ENCODE measurements at places on chromosomes 7 and 10.

- DNase-seq, result no peak
Observed at GRCh38 chr7:65279795-65280194, 93.9 kb upstream of the ZNF92 start.

DNA sequence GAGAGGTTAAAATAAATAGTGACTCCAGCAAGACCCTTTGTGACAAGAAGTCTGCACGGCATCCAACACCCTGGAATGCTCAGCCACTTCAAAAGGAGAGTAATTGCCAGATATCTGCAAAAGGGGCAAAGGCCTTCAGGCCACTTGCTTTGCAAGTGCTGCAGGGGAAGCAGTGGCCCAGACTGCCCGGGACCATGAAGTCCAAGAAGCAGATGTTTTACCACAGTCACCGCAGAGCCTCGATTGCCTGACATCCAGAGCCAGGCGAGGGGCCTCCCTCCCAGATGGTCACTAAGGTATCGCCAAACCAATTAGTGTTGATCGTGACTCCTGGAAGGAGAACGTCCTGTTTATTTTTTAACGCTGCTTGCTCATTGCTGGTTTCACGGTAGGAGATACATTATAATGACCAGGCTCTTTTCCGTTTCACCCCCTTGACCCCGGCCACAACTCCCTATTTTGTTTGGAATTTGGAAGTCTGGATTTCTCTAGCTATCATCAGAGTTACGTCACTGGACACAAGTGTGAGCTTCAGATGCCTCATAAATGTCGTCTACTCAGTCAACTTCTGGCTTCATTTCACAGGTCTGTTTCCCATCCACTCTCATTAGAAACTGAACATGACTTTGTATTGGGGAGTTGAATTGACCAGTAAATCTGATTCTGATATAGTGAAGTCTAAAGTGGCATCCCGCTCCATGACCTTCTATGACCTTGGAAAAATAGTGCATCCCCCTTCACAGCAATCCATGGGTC is 276.2 kb downstream of the WDR11 start:
- DNase-seq, result no peak

DNA sequence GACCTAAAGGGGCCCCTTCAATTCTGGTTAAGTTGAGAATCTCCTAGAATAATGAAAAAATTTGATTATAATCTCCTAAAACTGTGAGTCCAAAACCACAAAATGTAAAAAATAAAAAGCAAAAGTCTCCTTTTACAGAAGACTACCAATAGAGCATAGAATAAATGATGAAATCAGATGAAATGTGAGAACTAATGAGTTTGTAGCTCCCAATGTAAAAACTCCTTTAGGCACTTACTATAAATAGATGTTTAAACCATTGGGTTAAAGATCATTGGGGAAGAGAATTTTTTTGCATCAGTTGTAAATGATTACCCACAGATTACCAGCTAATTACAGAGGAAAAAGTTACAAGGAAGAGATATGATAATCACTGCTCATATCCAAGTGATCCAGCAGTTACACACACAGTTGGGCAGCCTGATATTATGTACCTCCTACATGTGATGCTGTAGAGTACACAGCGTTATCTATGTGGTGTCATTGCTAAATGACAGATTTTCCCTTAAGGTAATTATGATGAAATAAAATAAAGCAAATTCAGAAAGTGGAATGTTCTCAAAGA is 282.7 kb upstream of the SEMA3D start:
- no peak for DNase-seq

DNA sequence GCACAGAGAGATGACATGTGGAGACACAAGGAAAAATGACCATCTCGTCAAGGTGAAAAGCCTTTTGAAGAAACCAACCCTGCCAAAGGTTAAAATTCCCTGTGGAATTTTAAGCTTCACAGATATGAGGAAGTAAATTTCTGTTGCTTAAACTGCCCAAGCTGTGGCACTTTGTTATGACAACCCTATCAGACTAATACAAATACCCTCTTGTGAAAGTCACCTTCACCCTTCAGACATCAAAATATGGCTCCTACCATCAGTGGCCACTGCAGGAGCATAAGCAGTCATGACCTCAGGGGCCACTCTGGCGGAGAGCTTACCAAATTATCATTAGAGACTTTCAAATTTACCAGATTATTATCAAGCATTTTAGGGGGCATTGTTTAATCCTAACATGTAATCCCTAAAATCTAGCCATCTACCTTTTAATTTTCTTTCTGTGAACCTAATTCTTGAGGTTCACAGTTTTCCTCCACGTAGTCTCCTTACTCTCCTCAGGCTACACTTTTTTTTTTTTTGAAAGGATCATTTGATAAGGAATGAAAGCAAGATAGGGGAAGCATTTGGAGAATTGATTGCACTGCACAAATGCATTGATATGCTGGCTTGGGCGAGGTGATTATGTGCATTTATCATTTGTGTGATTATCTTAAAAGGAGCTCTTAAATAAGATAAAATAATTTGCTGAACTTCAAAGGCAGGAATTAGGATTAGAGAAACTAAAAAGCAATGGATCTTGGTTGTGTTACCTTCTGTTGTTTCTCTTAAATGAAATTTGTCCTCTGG is 90.3 kb downstream of the TMEM168 start:
- no peak for DNase-seq

GRCh38 chr7:151168003-151168786 is 701 bp upstream of the GBX1 start:
- DNase-seq, result peak; percentile 32

GRCh38 chr10:43905512-43906236 is 257.0 kb upstream of the ZNF32 start:
- DNase-seq, result no peak

DNA sequence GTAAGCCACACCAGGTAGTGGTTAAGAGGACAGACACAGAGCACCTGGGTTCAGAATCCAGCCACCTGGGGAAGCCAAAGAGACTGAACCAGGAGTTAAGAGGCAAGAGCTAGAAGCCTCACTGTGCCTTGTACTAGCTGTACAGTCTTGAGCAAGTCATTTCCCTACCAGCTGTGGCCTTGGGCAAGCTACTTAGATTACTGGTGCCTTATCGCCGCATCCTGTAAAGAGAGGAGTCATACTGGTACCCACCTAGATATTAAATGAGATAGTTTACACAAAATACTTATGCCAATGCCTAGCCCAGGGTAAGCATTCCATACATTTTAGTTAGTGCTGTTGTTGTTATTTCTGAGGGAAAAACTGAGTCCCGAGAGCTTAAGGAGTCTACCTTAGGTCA is 47.7 kb downstream of the HABP2 start:
- DNase-seq, result no peak

- no peak for DNase-seq
Observed at GRCh38 chr10:115965376-115965775, 307.6 kb downstream of the GFRA1 start.

DNA sequence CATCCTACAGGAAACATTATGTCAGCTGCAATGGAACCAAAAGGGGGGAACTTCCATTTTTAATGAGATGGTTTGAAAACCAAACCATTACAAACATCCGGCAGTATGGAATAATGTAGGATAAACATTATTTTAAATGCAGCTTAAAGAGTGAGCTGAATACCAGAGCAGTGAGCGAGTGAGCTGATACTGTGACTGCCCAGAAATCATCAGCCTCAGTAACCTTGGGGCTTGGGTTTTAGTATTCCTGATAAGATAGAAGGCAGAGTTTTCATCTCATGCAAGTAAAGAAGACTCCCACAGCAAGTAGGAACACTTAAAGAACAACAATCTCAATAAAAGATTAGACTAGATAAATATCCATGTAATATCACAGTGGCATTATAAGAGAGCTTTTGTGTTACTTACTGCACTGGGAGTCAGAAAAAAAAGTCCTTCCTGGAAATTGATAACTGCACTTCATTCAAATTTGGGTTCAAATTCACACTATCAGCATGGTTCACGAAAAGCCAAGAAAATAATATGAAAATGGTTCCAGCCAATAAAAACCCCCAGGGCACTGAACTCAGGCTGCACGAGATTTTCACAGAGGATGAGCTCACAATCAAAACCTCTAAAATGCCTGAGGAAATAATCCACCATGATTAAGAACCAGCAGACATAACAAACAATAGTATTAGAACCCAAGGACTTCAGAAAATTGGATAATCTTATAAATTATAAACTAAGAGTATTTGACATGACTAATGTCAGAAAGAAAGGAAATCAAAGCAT is 115.7 kb downstream of the MTPAP start:
- no peak for DNase-seq
